Activated gamma-delta T cell treated with Interleukin-2 at 50 U/mL for 16 hours (primary cell): ENCODE measurements at places on chromosomes 3 and 15.

GRCh38 chr3:195755391-195755790, 34.6 kb downstream of the MUC20 start:
- DNase-seq: no peak

DNA sequence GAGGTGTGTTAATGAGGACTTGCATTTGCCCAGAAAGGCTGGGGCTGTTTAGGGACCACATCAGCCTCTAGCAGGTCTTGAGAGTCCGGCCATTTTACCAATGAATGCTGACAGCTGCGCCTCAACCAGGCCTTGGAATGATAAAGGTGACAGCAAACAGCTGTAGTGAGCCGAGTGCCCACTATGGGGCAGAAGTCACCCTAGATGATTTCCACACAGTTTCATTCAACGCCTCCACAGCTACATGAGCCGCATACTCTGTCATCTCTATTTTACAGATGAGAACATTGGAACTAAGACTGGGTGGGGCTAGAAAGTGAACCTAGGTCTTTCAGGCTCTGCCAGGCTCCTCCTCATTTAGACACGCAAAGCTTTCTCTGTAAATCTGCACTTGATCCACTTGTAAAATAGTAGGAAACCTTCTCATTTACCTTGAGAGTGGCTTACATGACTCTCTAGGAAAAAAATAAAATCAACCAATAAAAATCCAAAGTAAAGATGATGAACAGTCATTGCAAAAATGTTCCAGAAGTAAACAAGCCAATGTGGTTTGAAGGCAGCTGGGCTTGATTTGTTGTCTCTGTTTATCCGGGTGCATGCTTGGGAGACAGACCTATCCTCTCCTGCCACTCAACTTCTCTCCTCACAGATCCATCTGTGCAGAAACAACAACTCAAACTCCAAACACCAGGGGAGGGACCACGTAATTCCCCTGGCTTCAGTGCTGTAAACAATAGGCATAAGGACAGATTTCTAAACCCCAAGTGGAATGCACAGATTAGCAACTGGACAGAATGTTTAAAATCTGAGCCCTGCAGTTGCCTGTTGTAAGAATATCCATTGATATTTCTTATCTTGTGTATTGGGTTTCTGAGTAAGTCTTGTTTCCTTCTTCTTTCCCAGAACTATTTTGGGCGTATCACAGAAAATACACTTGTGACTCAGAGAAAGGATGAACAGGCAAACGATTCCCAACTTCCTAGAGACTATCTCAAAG, 31.5 kb upstream of the LDHAL6B start:
- no peak for DNase-seq

DNA sequence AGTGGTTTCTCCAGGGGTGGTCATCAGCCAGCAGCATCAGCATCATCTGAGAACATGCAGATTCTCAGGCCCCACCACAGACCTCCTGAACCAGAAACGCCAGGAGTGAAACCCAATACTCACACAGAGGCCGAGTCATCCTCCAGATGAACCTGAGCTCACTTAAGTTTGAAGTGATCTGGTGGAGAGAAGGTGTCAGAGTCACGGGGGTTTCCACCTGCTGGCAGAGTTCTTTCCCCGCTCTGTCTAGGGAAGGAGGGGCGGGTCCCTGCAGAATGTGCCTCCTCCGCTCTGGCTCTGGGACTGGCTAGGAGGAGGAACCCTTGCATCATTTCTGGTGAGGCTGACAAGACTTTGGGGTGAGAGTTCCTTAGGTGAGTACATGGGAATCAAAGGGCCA, 13.3 kb upstream of the KIF23 start:
- DNase-seq: no peak

DNA sequence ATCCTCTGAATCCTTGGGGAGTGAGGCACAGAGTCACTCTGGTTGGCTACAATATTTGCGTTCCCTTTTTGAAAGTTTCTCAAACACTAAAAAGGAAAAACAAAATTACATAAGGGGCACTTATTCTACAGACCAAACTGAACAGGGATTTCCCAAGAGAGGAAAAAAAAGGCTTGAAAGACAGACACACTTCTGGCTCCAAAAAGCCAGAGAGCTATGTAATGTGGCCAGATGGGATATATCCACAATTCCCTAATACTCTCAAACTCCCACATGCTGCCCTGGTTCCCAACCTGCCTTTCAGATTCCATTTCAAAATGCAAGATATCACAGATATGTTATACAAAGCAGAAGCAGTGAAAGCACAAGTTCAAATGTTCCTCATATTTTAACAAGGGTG, 1.6 kb downstream of the FRMD4B start:
- DNase-seq: no peak

DNA sequence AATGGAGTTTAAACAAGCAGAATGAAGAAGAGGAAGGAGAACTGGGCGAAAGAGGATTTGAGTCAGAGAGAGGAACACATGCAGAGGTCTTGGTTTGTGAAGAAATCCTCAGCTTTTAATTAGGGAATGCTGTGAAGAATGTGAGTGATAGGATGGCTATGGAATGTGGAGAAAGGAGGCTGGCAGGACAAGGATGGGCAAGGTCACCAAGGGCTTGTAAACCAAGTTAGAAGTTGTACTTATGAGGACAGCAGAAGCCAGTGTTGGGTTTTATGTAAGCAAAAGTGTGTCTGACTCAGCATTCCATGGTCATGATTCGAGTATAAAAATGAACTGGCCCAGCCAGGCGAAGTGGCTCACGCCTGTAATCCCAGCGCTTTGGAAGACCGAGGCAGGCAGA, 60.0 kb upstream of the IL12A start:
- DNase-seq: no peak

- DNase-seq: no peak
These were observed 7.5 kb upstream of the FAM107A start for GRCh38 chr3:58584690-58585004.

DNA sequence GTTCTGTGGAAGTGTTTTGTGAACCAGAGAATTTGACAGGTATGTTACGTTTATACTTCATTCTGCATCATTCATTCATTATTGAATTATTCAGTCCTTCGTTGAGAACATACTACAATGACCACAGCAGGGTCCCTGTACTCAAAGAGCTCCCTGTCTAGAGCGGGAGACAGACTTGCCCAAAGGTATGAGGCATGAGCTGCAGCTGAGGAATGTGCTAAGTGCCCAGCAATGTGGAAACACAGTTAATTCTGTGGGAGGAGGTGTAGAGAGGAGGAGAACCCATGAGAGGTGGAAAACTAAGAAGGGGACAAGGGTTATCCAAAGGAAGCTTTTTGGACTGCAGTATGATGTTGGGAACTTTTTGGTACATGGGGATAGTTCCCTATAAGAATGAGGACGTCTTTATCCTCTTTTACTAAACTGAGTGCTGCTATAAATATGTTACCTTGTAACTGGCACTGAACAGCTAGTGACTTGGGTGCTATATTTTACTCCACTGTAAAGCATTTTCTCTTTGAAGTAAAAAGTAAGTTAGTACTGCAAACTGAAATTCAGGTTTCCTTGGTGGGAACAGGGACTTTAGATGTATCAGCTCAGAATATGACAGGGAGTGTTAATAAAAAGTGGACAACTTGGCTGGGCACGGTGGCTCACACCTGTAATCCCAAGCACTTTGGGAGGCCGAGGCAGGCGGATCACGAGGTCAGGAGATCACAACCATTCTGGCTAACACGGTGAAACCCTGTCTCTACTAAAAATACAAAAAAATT, 5.7 kb downstream of the SMAD3 start:
- DNase-seq: no peak

DNA sequence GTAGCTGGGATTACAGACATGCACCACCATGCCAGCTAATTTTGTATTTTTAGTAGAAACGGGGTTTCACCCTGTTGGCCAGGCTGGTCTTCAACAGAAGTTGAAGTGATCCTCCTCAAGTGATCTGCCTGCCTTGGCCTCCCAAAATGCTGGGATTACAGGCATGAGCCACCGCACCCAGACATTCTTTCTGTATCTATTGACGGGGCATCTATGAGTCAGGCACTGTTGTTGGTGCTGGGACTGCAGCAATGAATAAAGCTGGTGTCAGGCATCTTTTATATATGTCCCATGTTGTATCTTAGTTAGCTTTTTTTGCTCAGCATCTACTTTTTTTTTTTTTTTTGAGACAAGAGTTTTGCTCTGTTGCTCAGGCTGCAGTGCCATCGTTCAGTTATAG, 47.6 kb upstream of the ULK4 start:
- DNase-seq: no peak

DNA sequence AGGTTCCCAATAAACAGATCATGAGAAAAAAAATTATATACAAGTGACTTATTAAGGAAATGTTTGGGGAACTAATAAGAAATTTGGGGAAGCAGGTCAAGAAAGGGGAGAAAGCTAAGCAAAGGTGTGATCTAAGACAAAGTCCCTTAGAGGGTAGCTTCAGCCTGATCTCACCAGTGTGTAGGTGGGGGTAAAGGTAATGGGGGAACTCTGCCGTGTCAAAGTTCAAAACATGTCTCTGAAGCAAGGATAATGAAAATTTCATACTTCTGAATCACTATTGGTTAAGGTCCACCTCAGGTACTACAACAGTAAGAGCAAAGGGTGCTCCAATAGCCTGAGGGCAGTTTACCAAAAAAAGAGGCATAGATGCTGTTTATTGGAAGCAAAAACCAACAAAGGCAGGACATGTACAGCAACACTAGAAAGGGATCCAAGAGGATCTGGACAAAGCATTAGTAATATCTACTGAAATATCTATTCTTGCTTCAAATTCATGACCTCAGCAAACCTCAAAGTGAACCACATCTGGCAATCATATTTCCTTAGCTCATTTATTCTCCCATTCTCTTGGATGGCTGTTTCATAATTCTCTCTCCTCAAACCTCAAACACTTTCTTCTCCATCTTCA, 6.9 kb downstream of the ACAD11 start:
- DNase-seq: no peak

DNA sequence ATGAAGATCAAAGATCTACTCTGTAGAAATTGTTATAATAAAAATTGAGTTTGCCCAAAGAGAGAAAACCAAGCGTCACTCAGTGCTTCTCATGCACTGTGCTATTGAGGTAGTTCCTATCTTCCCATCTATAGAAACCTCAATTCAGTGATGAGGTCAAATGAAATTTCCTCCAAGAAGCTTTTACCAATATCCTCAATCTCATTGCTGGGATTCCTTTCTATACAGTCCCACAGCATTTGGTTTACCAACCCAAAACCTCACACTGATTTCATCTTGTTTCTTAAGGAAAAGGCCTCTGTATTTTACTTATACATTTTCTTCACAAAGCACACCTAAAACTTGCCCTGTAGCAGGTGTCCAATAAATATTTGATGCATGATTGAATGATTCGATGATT, 147.2 kb downstream of the ALCAM start:
- DNase-seq: no peak

DNA sequence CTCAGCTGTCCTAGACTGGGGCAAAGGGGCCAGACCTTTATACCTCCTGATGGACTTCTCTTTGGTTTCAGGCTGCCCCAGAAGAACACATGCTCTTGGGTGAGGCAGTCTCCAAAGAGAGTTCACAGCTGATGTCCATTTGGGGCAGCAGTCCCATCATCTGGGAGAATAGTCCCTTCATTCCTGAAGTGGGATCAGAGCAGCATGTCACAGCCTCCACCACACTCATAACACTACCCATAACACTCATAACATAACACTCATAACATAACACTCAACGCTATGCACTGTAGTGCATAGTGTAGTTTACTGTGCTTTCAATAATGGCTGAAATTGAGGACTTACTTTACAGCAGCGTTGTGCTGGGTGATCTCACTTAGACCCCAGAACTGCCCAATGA, 36.7 kb upstream of the PLCL2 start:
- no peak for DNase-seq

DNA sequence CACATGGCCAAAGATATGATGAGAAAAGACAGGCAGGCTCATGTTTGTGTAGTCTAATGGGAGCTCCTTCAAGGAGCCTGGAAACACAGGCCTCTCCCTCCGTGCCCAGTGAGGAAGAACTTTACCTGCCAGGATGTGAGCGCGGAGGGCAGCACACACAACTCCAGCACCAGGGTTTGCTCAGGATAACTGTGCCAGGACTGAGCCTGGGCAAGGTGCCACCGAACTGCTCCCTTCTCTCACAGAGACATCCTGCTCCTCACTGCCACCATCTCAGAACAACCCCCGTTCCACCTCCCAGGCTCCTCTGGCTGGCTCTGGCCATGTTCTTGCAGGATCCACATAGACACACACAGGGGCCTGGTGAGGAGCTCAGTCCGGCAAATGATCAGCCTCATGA, 87.4 kb downstream of the NUP210 start:
- DNase-seq: no peak

DNA sequence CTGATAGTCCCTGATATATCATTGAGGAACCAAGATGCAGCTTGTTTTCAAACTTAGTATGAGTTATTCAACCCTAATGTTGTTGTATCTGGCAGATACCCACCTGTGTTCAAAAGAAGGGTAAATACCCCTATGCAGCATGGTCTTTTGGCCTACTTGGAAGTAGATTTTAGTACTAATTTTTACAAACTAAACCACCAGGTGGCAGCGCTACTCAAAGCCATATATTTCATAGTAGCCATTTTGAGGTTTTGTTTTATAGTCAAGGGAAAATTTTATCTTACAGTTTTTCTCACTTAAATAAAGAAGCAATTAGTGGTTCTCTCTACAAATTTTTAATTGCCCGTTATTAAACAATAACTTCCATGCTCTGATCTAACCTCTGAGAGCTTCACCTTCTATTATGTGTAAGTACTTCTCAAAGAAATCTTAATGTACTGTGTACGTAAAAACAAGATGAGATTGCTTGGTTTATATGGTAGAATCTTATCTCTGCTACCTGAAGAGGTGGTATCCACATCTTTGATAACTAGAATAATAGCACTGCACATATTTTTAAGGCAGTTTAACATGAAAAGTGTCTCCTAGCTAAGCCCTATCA, 31.5 kb upstream of the MLF1 start:
- peak; percentile 7 for DNase-seq

DNA sequence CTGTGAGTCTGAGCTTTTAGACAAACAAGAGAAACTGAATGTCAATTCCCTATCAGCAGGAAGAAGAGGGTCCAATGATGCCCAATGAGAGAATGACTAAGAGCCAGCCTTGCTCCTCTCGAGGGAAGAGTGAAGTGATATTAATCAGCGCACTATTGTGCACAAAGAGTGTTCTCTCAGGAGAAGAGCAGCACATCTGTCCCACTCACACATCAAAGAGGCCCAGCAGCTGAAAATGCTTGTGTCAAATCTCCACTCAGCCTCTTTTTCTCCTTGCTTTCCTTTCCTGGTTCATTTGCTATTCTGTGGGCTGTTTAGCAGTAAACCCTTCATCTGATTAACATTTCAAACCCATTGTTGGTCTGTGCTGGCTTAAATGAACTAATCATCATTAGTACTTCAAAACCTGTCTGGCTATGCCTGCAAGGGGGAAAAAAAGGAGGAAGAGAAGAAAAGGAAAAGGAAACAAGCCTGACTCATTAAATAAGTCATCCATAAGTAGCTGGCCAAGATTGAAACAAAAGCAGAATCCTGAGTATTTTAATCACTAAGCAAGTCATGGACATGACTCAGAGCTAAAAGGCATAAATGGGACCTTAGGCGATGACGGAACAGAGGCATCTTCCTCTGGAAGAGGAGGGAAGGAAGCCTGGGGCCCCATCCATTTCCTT, 912.7 kb downstream of the TUSC7 start:
- DNase-seq: no peak

- no peak for DNase-seq
These were observed 37.5 kb upstream of the CHST2 start for GRCh38 chr3:143081844-143082778.

GRCh38 chr3:24351779-24352469, 142.7 kb downstream of the THRB start:
- DNase-seq: no peak

- no peak for DNase-seq
These were observed 102.9 kb upstream of the CHRM5 start for GRCh38 chr15:33865416-33865815.
